Adrenal gland (tissue), 19 donors: ENCODE measurements at places on chromosomes 4 and X. TPM values are rescaled to one million over a fixed set of nuclear protein-coding genes. Genes with fewer than 3 reads are reported as not detected.

The F9 gene
- total RNA-seq: 0.38 TPM

The CXorf51A gene
- not detected for total RNA-seq

DNA sequence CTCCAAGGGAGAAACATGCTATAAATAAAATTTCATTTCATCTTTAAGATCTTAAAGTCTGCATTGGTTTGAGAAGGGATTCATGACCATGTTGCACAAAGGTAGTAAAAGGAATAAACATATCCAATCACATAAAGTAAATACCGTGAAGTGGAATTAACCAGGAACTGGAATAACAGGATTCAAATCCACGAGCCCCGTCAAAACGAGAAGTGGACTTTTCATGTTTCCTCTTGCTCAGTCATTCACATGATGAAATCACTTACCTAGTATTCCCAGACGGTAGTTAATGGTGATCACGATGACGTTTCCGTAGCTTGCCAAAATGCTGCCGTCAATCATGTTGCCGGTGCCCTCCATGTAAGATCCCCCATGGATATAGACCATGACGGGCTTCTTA is 199.7 kb downstream of the NLGN4X start:
- DNase-seq: no peak

GRCh38 chr4:78591404-78591803 is 39.8 kb downstream of the ANXA3 start:
- DNase-seq: no peak

DNA sequence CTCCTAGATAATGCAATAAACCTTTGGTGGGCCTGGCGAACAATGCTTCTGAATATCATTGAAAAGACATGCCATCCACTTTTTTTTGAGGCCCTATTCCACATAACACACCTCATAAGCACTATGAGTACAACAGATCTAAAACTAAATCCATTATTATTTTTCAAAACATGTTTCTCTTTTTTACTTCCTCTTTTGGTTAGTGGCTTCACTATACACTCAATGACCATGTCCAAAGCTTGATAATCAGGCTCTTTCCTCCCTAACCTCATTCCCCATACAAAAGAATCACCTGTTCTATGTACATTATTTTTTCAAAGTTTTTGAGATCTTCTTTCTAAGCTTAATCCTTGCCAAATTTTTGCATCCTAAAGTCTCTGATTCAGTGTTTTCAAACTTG is 20.4 kb upstream of the NPY2R start:
- DNase-seq: no peak
